ENCODE measurements at places on chromosomes 5 and 9.

DNA sequence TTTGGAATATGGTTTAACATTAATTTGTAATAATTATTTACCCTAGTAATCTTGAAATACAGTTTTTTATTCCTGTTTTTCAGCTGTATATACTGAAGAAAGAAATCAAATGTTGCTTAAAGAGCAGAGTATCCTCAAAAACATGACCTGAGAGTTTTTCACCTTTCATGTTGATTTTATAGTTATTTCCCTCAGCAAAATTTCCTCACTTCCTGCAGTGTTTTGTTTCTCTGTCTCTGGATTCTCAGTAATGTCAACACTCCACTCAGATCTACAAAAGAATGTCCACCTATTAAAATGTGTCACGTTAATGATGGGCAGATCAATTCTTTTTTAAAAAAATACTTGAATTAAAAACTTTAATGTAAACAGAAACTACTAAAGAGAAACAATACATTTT, 398.3 kb downstream of the ANXA1 start:
- DNase-seq = no peak

GRCh38 chr9:33380390-33381094, 21.8 kb downstream of the AQP7 start:
- no peak for DNase-seq

DNA sequence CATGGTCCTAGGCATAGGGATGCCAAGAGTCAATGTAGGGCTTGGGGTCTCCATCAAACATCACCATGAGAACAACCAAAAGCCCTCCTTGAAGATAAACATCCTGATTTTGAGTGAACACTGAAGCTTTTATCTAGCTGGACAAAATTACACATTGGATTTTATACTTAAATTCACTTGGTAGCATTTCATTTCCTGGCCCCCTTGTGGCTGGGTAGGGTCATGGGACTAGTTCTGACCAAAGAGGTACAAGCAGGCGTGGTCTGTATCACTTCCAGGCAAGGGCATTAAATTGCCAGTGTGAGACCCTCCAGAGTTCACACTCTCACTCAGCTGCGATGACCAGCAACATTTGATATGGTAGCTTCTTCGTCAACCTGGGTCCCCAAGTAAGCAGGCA, 320.3 kb downstream of the ACTL7B start:
- no peak for DNase-seq

DNA sequence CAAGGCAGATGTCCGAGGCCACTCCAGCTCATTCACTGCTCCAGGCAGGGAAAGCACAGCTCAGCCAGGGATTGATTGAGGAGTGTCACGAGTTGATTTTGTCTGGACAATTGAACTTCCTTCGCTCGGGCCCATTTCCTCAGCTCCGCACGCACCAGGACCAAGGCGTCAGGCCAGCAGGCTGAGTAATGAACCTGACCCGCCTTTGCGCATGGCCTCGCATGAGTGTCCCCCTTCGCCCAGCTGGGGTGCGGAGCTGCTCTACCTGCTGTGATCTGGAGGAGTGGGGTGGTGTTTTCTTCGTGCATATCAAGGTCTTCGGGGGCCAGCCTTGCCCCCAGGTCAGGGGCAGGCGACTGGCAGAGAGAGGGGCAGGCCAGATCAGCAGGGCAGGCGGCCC, 44.0 kb downstream of the VAV2 start:
- no peak for DNase-seq

- DNase-seq = no peak
These were observed 127.2 kb upstream of the GABRP start for GRCh38 chr5:170656346-170656745.

- no peak for DNase-seq
These were observed 24.7 kb downstream of the NTRK2 start for GRCh38 chr9:84694248-84694647.

DNA sequence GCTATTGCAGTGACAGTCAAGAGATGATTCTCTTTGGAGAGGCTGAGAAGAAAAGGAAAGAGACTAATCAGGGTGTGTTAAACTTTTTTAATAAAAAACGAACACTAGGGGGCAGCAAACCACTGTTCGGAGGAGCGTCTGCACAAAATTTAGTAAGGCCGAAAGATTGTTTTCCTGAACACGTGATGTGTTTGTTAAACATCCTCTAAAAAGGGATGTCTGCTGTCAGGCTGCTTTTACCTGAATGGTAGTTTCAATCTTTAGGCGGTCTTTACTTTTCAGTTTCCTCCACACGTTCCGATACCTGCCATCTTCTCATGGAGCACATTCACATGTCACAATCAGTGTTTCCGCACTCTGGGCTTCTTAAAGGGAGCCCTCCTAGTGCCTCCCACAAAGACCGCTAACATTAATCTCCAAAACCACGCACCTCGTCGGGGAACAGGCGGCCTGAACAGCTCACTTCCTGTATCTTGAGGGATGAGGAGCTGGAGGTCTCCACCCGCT, 125.2 kb downstream of the GPBP1 start:
- peak; percentile 14 for DNase-seq

DNA sequence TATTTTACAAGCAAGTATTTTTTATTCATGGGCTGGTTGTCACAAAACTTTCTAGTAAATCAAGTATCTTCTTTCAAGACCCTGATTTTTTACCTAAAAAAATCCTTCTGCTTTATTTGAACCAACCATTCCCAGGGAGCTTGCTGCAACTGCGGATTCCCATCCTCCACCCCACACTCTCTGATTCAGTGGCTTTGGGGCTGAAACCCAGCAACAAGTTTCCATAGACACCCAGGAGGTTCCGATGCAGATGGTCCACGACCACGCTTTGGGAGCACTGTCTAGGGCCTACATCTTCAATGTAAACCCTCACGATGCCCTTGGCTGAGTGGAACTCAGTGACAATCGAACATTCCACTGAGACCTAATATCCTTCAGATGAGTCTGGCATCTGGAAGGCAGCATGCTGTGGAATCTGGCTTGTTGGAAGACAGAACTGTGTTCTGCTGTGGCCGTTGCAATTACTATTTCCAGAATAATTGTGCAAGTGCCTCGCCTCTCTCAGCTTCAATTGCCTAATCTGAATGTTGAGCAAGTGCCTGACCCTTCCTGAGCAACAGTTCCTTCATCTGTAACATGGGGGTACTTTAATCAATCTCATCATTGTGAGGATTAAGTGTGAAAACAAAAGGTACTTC, 105.1 kb downstream of the INSYN2B start:
- DNase-seq = no peak

DNA sequence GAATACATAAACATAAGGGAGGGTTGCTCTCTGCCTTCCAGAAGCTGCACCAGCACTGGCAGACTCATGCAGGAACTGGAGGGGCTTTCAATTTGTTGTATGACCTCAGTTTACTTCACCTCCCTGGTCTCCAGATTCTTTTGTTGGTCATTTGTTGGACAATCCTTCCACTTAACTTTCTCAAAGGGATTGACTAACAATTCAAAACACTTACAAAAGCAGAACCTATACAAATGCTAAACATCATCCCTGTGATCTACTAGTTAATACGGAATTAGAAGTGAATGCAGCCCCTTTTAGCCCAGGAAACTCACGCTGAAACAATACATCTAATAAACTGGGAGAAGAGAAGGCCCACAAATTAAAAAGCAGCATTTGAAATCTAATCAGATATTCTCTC, 404.6 kb upstream of the BRINP1 start:
- no peak for DNase-seq

DNA sequence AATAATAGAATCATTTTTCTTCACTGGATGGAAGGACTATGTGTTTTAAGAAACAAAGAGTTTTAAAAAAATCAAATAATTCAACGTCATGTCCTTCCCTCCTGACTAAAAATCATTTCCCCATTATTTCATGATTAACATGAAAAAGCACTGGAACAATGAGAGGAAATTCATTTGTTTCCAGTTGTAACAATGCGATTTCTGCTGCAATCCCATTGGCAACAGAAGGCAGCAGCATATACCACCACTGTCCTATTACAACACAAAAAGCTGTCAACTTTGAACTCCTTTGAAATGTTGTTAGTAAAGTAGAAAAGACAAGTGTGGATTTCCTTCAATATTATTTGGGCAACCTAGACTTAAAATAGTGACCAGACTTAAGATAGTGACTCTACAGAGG, 3.1 kb downstream of the C5orf63 start:
- DNase-seq = no peak

DNA sequence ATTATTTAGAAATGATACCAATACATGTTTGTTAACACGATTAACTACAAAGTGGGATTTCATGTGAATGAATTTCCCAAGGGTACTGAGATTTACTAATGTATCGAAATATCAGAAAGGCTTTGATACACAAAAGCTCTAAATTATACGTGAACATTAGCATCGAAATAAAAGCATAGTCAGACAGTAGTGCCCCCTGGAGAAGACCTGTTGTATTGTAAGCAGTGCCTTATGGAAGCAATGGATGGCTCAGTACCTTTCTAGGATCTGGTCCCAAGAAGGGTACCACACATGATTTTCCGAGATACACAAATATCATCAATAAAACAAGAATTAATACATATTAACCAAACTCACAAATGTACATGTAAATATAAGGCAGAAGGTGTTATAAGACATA, 153.8 kb downstream of the CDH12 start:
- no peak for DNase-seq

- DNase-seq = no peak
These were observed 19.5 kb downstream of the RAD1 start for GRCh38 chr5:34895641-34896419.

DNA sequence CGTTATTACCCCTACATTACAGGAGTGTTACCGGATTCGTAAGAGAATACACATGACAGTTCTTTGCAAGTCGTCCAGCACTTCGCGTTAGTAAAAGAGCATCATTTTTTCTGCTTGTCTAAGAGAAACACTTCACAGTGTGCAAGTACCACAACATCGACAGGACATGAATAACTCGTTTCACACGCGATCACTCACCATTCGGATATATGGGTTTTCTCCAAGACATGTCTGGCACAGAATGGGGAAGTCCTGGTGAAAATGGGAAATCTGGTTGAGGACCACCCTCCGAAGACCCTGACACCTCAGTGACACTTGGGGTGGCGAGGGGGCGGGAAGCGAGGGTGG, 642 bp downstream of the RBM22 start:
- no peak for DNase-seq

- no peak for DNase-seq
These were observed 195.8 kb downstream of the ERCC6L2 start for GRCh38 chr9:96071076-96071814.

- no peak for DNase-seq
These were observed 94.6 kb downstream of the RAPGEF1 start for GRCh38 chr9:131645078-131645776.

DNA sequence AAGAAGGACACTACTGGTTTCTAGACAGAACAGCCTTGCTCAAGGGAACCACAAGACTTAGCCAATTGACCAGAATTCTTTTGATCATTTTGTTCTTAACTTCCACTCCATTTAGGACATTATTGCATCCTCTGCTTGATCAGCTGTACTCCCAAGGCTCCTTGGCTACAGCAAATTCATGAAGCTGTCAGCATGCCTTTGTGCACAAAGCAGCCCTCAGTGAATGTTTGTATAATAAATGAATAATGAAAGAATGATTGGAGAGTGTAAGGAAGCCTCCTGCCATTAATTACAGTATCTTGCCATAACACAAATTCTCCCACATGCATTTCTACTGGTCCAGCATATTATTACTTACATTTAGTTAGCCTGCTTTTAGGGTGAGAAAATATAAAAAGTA, 449.6 kb downstream of the SLCO4C1 start:
- DNase-seq = no peak

- DNase-seq = no peak
These were observed 183.2 kb upstream of the DAB2 start for GRCh38 chr5:39608024-39608423.

All from T follicular helper cell (primary cell).